ENCODE measurements at places on chromosomes 4 and X.

DNA sequence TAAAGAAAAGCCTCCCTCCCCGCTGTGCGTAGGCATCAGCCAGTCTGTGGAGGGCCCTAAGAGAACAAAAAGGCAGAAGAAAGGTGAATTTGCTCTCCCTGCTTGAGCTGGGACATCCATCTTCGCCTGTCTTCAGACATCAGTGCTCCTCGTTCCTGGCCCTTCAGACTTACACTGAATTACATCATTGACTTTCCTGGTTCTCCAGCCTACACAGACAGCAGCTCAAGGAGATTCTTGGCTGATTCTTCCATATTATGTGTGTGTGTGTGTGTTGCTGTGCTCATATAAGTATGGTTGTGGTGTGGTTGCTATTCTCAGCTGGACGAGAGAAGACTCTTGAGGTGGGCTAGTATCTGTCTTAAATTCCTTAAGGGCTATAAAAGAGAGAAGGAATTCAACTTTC lies 35.5 kb upstream of the CD99L2 start:
- DNase-seq = no peak

DNA sequence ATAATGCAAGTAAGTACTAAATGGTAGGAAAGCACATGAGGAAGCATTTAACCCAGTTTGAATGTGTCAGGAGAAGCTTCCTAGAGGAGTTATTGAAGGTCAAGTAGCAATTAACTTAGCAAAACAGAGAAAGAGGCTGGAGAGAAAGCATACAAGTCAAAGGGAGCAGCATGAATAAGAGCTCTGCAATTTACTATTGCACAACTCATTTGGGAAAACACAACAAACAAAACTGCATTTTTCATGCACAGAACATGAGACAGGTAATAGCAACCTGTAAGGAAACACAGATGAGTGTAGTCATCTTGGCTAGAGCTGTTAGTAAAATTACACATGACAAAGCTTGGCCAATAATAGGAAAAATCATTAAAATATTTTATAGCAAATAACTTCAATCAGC lies 538.1 kb downstream of the PPP4R3C start:
- no peak for DNase-seq

- DNase-seq = no peak
Measured at GRCh38 chrX:7815166-7815805, 27.7 kb upstream of the VCX start.

DNA sequence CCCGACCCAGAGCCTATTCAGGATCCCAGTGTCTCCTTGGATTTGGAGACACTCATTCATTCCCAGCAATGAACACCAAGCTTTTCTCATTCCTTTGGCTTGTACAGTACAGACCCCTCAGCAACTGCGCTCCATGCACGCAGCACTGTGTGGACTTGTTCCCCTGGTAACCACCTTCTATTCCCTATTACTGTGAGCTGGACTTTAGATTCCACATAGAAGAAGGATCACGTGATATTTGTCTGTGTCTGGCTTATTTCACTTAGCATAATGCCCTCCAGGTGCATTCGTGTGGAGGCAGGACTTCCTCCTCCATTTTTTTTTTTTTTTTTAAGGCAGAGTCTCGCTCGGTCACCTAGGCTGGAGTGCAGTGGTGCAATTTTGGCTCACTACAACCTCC lies 106.4 kb downstream of the PHKA2 start:
- DNase-seq = no peak

- DNase-seq = no peak
Measured at GRCh38 chr4:2060611-2061185, 1.6 kb downstream of the NAT8L start.

DNA sequence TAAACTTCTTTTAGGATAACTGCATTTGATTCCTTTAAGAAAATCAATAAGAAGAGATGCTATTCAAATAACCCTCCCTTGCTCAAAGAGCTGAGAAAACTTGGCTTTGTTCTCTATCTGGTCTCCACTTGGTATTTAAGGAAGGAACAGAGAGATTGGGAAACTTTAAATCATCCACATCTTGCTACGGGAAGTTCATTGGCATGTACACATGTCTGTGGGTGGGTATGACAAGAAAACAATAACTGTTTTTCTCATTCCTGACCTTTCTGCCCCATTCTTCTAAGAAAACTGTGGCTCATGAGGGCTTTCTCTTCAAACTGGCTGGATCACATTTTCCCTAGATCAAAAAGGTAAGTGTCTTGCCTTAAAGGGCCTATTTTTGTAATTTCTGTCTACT lies 6.0 kb downstream of the SEL1L3 start:
- DNase-seq = no peak

DNA sequence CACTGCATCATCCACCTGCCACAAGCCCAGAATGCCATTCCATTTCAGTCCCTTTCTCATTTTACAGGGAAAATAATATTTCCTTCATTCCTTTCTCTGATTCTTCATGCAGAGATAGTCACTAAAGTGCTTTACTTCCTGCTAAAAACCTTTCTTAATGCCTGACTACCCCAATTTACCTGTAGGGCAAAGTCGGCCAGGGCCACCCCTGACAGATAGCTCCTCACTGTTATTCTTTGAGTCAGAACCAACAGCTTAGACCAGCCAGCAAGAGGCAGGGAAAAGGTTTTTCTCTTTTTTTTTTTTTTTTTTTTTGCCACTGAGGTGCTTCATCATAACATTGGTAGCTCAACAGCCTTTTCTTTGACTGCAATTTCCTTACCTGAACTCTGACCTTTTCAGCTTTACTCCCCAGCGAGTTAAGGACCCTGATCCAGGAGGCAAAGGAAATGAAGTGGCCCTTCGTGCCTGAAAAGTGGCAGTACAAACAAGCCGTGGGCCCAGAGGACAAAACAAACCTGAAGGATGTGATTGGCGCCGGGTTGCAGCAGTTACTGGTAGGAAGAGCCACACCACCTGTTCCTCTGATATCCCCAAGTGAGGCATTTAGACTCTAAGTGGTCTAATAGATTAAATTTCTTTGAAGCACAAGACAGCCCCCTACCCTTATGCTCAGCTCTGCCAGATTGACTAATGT lies 85.0 kb downstream of the ALPK1 start:
- no peak for DNase-seq

GRCh38 chrX:106894978-106895452 lies 8.1 kb downstream of the RIPPLY1 start:
- no peak for DNase-seq

DNA sequence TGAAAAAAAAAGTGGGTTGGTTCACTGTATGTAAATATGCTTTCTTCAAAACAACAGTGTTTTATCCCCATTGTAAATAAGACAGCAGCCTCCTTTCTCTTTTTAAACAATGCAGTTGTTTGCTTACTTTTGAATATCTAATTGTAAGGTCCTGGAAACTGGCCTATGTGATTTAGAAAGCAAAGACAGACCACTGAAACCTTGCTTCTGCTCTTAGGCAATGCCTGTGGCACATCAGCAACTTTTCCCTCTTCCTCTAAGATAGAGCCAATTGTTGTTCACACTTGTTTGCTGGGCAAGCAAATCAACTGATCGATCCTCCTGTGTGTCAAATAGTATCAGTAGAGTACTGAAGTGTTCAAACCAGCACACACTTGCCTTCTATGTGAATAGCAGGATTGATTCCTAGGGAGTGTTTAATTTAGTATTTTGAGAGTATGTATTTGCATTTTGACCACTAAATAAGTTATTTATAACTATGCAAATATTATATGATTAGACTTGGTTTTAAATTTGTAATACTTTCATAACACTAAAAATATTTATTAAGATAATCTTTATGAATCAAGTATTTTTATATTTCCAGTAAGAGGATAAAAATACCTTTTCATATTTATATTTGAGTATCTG lies 55.4 kb upstream of the GRPR start:
- no peak for DNase-seq

- no peak for DNase-seq
Measured at GRCh38 chr4:7782783-7783182, 156.9 kb downstream of the AFAP1 start.

DNA sequence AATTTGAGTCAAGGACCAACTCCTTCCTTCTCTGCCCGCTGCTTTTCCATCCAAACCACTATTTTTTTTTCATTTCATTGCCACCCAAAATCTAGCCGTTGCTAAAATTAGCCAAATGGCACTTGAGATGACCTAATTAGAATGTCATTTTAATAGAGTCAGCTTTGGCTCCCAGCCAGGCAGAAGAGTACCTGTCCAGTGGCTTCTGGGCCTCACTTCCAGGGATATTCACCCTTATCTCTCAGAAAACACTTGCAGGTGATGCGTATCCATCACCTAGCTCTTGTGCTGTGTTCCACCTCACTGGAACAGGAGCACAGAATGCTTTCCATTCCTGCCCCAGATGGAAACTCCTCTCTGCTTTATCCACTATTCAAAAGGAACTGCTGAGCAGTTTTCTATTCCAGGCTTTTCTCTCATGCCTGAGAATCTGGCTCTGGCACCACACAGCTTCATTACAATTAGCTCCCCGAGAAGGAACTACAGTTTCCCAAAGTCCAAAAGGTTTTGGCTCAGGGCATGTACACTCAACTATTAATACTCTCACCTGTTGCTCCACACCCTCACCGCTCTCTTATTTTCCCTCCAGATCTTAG lies 18.5 kb downstream of the MAGEA9B start:
- DNase-seq = no peak

DNA sequence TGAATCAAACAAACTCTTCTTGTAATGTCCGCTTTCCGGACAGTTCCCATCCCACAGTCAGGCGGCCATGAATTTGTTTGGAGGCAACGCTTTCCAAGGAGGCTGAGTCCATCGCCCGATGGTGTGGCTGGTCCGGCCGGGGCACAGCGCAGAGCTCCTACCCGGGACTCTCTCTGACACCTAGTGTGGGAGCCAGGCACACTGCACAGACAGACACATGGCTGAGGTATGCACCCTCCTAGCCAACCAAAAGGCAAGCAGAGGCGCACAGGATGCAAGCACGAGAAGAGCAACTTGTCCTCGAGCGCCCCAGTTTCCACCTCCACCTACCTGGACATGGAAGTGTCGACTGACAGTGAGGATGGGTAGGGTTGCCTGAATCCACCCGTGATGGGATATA lies 87.5 kb downstream of the LEF1 start:
- no peak for DNase-seq

GRCh38 chr4:145656156-145656555 lies 23.8 kb upstream of the C4orf51 start:
- DNase-seq = no peak

GRCh38 chrX:20857746-20858145 lies 516.5 kb upstream of the CNKSR2 start:
- DNase-seq = no peak

GRCh38 chrX:47194194-47194787 lies 662 bp downstream of the UBA1 start:
- DNase-seq = no peak

DNA sequence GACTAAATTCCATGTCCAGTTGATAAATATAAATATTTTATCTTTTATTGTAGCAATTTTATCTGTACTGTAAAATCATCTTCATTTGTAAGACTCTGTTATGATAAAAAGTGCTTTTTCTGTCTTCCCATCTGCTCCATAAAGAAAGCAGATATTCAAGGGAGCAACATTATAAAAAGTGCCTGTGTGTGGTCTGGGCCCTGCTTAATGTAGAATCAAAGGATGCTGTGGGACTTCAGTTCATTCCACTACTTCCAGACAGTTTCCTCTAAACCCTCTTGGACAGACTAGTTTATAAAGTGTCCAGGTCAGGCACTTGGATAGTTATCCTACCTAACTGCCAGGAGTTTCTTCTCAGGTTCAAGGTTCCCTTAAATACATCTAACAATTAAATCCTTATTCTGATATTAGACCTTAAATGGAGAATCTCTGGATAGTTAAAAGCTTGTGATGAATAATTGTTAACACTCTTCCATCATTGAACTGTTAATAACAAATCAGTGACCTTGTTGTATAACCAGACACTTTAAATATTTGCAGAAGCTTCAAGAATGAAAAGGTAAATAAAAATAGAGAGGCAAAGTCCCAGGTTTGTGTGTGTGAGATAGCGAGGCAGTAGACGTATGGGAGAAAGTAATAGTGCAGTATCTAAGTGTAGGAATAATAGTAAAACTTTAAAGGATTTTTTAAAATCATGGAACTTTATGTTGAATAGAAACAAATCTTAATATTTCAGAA lies 237.5 kb upstream of the CTSO start:
- DNase-seq = no peak

GRCh38 chrX:2342281-2342688 lies 158.5 kb downstream of the DHRSX start:
- DNase-seq = no peak

DNA sequence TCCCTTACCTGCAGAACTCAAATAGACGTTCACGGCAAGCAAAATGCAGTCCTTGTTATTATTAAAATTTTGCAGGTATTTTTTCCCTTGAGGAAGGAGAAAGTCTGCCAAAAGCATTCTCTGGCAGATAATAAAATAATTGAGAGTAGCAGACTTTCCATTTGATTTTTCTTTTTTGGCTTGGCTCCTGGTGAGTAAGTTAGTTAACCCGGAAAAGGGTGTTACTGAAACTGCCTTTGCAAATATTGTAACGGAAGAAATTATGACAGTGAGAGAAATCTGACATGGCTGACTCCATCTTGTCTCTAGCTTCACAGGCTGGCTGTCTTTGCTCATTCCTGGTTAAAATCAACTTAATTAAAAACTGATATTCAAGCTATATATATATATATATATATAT lies 100.5 kb downstream of the GPR143 start:
- no peak for DNase-seq

DNA sequence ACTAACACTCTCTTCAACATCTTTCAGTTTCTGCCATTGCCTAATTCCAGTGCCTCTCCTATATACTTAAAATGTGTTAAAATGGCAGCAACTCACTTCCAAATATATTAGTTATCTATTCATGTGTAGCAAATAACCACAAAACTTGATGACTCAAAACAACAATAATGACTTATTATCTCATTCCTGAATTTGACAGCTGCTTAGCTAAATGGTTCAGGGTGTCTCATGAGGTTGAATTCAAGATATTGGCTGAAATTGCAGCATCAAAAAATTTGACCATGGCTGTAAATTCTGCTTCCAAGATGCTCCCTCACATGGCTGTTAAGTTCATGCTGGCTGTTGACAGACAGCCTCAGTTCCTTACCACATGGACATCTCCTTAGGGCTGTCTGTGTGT lies 25.3 kb downstream of the PITX2 start:
- DNase-seq = no peak

DNA sequence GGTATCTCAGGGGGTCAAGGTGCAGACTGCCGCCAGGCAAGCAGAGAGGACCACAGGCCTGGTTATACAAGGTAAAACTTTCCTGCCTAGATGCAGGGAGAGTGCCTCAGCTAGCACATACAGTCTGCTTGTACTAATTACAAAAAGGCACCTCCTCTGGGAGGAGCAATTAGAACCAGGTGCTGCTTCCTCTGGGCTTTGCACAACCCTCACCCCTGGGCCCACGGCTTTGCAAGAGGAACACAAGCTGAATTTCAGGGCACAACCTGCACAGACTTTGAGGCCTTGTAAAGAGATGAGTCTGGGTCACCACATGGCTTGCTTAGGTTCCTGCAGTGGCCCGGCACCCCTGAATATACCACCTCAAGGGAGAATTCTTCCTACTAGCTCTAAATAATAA lies 9.2 kb upstream of the CITED1 start:
- no peak for DNase-seq

GRCh38 chr4:185390941-185391340 lies 4.8 kb downstream of the LRP2BP start:
- no peak for DNase-seq

GRCh38 chr4:25174674-25175073 lies 14.4 kb upstream of the SEPSECS start:
- no peak for DNase-seq

All from activated CD4-positive, CD25-positive, alpha-beta regulatory T cell (primary cell).